Liver (tissue), 10 donors: ENCODE measurements at places on chromosomes 1 and 21.

DNA sequence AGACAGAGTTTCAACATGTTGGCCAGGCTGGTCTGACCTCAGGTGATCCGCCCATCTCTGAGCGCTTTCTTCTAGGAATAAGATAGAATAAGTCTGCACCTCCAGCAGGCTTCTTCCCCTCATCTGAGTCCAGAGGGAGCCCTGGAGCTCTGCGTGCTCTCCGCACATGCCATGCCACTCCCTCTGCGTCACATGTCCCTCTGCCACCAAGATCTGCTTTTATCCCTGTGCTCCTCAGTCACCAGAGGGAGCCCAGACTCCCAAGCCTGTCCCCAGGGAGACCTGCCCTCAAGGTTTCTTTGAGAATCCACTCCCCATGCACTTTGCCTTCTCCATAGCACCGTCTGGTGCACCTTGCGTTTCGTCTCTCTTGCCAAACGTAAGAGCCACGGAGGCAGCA lies 213.0 kb downstream of the CAMTA1 start:
- no peak for DNase-seq

GRCh38 chr1:200075938-200076546 lies 48.5 kb downstream of the NR5A2 start:
- no peak for DNase-seq

DNA sequence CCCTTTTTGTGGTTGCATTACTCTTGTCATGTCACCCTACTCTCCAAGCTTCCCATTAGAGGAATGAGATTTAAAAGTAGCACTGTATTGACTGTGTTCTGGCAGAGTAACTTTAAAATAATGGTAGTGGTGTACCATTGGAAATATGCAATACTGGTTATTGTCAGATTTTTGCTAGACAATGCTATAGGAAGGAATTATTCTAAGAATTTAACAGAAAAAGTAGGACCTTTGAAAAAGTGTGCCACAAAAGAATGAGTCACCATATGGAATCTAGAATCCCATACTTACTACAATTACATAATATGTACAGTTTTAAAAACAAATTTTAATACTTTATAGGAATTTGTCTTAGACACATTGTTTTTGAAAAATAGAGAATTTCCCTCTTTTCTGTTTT lies 13.8 kb downstream of the MIER1 start:
- no peak for DNase-seq

GRCh38 chr1:156586892-156587477 lies 4.6 kb upstream of the NAXE start:
- DNase-seq, result no peak

GRCh38 chr1:207818971-207819451 lies 67.2 kb downstream of the CD46 start:
- DNase-seq, result no peak

- no peak for DNase-seq
These were observed 14.3 kb downstream of the XCL2 start for GRCh38 chr1:168529518-168529917.

DNA sequence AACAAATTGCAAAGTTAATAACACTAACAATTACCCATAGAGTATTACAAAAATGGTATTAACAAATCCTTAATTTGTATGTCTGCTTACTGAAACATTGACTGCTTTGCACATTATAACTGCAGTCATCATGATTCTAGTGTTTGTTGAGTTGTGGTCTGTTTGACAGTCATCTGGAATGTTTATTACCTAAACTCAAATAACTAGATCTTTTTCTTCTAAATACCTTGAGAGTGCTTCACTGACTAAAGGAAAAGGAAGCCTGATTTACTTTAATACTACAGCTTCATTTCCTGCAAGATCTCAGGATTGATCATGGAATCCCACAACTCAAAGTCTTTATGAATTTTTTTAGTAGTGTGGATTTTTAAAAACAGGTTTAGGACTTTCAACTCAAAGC lies 70.0 kb downstream of the HMCN1 start:
- DNase-seq, result no peak

DNA sequence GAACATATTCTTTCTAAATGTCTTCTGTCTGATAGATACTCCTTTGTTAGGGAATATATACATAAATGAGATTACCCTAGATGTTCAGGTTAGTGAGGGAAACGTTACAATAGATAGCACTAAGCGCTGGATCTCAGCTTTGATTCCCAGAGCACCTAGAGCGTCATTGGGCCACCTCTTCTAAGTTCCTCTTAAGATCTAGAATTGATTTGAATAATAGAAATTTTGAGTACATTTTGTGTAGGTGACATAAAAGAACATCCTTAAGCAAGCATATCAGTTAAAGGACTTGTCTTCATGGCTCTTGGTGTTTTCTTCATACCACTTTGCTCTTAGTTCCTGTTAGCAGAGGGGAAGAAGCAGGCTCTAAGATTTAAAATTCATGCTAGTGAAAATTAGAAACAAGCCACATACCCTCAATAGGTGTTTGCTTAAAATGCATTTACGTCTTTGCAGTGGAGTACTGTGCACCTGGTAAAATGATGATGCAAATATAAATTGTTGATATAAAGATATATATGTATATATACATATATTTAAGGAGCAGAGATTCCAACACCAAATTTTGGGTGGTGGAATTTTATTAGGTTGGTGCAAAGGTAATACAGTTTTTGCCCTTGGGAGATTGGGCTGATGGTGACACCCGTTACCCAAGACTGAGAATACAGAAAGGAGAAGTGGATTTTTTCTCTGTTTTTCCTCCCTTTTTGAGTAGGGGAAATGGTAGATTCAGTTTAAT lies 47.1 kb downstream of the DYRK1A start:
- DNase-seq, result no peak

DNA sequence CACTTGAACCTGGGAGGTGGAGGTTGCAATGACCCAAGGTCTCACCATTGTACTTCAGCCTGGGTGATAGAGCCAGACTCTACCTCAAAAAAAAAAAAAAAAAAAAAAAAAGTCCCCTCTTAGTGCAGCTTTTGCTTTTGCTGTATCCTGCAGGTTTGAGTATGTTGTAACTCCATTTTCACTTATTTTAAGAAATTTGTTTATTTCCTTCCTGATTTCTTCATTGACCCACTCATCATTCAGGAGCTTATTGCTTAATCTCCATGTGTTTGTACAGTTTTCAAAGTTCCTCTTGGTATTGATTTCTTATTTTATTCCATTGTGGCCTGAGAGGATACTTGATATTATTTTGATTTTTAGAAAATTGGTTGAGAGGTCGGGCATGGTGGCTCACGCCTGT lies 50.9 kb upstream of the AK4 start:
- DNase-seq, result no peak

- DNase-seq, result no peak
These were observed 10.6 kb upstream of the PRKACB start for GRCh38 chr1:84133479-84133878.

- peak; percentile 91 for DNase-seq
These were observed at the start of gene AUNIP for GRCh38 chr1:25858906-25859789. Gene AUNIP (minus strand): TSS chr1:25859457. CDS start chr1:25859357, 100 bp downstream.

DNA sequence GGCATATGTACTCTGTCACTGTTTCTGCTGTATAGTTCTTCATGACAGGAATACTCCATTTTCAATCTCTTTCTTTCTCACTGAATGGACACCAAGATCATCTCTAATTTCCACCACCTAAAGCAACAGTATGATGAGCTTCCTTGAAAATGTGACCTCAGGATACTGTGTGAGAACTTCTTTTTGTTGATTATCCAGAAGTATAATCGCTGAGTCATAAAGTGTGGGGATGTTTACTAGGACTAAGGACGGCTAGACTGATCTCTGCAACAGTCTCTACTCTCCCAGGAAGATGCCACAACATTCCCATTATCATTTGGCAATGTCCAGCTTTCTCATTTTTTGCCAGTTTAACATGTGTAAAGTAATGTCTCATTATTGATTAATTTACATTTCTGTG lies 70.3 kb downstream of the TNFSF18 start:
- no peak for DNase-seq

GRCh38 chr1:224287714-224288113 lies 42.3 kb downstream of the NVL start:
- DNase-seq, result no peak

DNA sequence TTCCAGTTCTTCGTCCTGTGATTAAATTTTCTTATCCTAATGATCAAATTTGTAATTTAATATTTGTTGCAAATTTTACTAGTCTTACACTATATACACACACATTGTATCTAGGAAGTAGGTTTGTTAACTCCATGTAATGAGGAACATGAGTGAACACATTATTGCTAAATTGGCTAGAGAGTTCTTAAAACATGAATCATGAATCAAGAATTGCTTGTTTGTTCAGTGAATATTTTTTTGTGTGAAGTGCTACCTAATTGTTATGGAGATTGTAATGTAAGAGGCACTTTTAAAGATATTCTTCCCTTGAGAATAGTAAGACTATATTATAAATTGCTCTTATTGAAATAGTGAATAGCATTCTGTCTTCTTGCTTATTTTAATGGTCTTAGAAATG lies 4.6 kb downstream of the GPSM2 start:
- no peak for DNase-seq

DNA sequence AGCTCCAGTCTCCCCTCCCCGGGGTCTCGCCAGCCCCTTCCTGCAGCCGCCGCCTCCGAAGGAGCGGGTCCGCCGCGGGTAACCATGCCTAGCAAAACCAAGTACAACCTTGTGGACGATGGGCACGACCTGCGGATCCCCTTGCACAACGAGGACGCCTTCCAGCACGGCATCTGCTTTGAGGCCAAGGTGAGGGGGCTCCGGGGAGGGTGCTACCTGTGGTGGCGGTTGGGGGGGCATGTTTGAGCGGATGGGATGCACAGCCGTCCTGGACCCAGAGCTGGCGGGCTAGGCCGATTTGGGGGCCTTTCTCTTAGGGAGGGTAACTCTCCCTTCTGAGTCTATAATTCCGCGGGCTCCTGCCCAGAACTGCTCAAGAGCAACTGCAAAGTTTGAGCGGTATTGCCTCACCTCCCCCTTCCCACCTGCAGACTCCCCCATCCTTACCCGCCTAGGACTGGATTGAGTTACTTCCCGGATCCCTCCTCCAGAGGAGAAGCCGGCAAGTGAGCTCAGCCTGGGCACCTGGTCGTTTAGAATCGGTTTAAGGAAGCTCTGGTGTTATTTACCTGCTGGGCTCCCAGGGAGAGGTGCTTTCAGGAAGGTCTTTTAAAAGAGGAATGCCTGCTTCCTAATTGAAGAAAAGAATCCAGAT lies 730 bp downstream of the NOS1AP start:
- DNase-seq, result peak; percentile 37

- no peak for DNase-seq
These were observed 15.2 kb downstream of the AKNAD1 start for GRCh38 chr1:108841703-108842102.

GRCh38 chr1:172967936-172968335 lies 82.8 kb downstream of the TNFSF18 start:
- no peak for DNase-seq

GRCh38 chr1:15802234-15802965 lies 5.0 kb downstream of the UQCRHL start:
- DNase-seq, result no peak

GRCh38 chr1:13753636-13754402 lies 53.8 kb downstream of the PRDM2 start:
- no peak for DNase-seq

DNA sequence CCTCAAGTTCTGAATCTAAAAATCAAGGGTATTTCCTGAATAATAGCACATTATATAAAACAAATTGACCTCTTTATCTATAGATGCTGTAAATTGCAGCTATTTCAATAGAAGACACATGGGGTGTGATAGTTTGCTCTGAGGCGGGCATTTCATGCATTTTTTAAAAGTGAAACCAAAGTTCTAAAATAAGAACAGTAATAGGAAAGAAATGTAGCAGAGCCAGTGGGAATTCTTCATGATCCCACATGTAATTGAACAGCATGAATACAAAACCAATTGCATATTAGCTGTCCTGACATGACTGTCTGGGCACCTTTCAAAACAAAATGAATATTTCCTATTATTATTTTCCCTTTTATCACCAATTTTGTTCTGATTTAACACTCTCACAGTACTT lies 85.0 kb downstream of the RGS21 start:
- DNase-seq, result no peak

GRCh38 chr1:230340526-230341161 lies 85.5 kb downstream of the PGBD5 start:
- DNase-seq, result no peak

DNA sequence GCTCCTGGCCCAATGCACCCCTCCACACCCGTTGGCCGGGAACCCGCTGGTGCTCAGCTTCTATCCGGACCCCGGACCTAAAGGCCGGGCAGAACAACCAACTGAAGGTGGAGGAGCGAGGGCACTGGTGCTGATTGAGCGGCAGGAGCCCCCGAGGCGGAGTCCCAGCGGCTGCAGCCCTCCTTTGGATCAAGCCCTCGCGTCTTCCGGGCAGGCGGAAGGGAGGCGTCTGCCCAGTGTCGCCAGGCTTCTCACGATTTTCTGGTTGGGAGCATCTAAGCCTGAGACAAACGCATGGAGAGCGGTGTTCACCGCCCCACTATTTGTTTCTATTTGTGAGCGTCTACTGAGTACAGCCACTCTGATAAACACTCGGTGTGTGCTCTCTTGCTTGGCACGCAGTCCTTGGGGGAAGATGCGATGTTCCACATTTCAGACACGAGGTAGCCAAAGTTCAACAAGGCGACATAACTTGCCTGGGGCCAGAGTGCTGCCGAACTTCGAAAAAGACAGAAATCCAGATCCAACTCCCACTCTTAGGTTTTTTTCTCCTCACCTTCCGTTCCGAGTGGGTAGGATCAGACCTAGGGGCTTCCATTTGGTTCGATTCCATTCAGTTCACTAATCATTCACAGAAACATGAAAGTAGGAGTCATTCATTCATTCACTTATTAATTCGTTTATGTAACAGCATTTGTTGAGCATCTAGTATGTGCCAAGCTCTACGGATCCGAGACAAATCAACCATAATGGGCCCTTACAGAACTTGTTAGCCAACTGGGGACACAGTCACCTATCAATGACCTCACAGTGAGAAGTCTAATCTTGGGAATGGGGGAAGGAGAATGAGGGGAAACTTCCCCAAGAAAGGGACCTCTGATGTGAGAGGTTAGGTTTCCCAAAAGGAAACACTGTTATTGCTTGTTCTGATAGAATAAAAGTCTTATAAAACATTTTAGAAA lies 4.9 kb upstream of the DMRTA2 start:
- no peak for DNase-seq

DNA sequence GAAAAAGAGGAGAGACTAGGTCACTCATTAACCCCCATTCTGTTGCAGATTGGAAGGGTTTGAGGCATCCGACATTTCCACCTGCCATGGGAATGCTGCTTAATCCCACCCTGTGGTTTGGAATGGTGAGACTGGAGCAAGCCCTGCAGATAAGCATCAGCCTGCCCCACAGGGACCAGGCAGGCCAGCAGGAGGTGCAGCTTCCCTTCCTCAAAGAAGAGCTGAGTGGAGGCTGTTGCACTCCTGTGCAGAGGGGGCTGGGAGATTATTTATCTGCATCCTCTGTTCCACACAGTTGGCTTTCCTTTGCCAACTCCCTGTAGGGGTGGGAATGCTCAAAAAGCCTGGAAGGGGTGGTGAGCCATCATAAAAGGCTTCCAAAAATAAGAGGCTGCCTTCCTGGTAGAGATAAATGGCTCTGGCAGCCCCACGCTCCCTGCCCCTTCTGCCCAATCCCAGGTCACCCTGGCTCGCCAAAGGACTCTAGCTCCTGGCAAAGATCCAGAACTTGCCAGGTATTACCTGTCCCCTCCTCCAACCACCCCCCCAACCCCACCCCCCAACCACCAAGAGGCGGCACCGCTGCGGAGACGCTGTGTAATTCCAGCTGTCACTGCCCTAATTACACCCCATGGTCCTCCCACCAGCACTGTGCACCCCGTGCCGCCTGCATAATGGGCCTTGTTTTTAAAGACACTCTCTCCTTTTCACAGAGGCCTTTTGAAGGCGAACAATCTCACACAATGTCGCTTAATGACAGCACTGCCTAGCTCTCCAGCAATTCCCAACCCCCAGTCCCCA lies 83.0 kb upstream of the ZC3H12A start:
- no peak for DNase-seq

- no peak for DNase-seq
These were observed 88.4 kb downstream of the NID1 start for GRCh38 chr1:235976490-235976889.
